ENCODE measurements at places on chromosomes 6 and 20.

GRCh38 chr6:166244353-166245045 lies 63.7 kb downstream of the PRR18 start:
- no peak for DNase-seq

DNA sequence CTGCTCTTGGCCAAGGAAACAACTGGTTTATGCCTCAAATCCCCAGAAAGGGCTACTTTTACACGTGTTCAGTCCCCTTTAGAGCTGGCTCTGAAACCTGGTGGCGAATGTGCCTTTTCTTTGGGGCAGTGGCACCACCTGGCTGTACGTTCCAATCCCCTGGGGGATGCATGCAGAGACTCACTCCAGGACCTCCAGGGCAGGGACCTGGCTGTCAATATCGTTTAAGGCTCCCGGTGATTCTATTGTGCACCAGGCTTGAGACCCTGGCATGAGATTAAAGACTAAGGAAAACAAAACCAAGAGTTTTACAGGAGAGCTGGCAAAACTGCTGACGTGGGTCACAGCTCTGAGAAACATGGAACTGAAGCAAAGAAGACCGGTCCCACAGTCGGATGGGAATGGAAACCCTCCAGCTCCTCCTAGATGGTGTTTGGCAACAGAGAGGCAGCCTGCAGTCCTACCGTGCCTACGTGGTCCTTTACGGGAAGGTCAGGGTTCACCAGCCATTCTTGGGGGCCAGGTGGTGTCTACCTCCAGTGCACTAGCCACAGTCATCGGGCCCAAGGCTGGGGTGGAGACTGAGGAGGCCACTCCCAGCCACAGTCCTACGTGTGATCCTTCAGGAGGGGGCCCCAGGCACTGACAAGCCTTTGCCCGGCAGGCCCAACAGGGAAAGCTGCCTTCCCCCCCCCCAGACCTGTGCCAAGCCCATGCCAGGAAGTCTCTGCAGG lies 203.3 kb upstream of the CST7 start:
- no peak for DNase-seq

- DNase-seq, result no peak
Measured at GRCh38 chr6:43622541-43622940, 6.5 kb downstream of the GTPBP2 start.

GRCh38 chr6:152267967-152268845 lies 369.0 kb downstream of the SYNE1 start:
- DNase-seq, result no peak

GRCh38 chr6:40587240-40588069 lies at the start of gene LRFN2:
Gene LRFN2 (minus strand): TSS chr6:40587364.
- no peak for DNase-seq
